ENCODE measurements at places on chromosomes 3 and 15.

- DNase-seq = peak; percentile 28
These were observed 37.8 kb downstream of the LSM3 start for GRCh38 chr3:14216257-14217048.

GRCh38 chr15:93030430-93031102 lies 58.4 kb downstream of the RGMA start:
- peak; percentile 33 for DNase-seq

DNA sequence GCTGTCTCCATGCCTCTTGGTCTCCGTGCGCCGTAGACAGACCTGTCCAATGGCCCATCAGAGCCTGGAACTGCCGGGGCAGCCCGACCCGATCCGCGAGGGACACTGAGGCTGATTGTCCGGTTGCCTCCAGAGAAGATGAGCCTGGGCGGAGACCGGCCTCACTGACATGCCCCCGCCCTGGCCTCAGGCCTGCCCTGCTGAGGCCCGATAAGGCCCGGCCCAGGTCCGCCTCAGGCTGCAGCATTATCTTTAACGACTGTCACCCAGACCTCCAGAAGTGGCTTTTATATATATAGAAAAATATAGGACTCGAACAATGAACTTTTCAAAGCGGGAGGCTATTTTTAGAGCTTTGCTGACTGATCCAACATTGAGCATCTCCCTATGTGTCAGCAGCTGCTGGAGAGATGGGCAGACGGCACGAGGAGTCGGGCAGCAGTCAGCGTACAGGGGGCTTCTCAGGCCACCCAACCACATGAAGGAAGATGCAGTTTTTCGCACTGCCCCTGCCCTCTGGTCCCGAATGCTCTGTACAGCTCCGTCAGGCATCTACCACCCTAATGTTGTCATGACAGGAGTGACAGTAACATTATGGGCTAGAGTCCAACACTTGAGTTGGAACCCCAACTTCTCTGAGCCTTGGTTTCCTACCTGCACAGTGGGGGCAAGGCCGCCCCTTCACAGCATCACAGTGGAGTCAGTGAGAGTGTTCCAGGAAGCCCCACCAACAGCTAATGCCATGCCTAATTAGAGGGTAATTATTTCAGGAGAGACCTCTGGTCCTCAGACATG lies 112.0 kb upstream of the RPL32 start:
- no peak for DNase-seq

- no peak for DNase-seq
These were observed 17.7 kb downstream of the SLC35G2 start for GRCh38 chr3:136836511-136837156.

DNA sequence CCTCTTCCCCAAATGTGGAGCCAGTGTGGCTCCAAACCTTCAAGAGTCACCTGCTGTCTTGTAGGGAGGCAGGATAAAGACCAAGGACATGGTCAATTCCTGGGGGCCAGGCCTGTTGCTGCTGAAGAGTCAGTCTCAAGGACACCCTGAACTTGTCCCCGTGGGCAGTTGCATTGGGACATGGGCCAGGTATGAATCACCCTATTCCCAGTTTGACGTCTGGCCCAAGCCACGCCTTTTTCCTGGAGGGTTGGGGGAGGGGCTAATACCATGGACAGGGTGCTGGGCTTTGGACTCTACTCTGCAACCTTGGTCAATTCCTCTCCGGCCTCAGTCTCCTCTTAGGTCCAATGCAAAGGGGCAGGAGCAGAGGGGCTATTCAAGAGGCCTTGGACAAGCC lies 10.4 kb downstream of the ATP2B2 start:
- DNase-seq = no peak

- no peak for DNase-seq
These were observed 246.5 kb upstream of the MDFIC2 start for GRCh38 chr3:70558956-70559355.

DNA sequence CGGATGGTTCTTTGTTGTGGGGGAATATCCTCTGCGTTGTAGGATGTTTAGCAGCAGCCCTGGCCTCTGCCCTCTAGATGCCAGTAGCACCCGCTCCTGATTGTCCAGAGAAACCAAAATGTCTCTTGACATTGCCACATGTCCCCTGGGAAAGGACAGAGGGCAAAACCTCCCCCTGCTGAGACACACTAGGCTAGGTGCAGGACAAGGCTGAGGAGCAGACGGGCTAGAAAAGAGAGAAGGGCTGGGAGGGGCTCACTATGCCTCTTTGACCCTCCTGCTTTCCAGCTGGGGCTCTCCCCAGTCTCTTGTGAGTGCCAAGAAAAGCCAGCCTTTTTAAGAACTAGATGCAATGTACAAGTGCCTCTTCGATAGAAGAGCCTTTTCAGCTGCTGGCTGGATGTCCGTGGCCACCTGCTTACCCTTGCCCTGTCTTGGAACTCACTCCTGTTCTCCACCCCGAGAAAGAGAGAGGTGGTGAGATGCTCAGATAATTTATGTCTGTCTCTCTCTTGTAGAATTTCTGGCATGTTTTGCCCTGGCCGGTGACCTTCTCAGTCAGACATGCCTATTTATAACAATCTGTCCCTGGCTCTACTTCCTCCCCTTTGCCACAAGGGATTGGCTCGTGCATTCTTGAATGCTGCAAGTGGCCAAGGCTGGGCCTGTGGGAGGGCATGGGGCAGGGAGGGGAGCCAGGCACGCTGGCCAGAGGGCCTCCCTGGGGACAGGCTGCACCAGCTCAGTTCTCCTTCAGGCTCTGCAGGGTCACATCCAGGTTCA lies 142.6 kb downstream of the RPLP1 start:
- DNase-seq = no peak

DNA sequence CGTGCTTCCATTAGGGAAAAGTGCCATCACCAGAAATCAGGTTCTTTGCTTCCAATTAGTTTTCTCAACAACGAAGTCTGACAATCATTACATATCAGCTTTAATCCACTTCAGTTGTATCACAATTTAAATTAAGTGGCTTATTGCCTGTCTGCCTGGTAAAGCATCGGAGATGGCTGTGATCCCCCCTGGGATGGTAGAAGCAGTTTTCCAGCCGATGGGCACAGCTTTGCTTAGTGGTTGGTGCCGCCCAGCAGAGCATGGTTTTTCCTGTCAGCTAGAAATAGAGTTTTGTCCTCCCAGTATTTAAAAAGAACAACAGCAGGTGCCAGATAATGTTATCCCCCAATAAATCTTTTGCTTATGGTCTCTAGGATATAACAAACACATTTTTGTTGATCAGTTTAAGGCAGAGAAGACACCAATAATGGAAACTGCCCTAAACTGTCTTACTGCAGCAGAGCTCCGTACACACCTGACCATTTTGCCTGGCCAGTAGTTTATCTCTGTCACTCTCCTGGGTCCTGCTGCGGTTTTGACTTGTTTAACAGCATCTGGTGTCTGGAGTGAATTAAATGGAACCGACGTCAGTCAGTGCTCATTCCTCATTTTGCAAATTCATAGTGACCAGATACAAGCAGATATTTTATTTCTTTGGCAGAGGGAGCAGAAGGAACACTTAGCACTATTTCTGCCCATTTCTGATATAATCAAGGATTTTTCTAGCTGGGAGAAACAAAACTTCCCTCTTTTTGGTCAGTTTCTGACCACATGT lies 79.1 kb downstream of the SLC49A4 start:
- DNase-seq = no peak
